Amniotic epithelial cell (primary cell): ENCODE measurements at places on chromosomes 1 and 21.

DNA sequence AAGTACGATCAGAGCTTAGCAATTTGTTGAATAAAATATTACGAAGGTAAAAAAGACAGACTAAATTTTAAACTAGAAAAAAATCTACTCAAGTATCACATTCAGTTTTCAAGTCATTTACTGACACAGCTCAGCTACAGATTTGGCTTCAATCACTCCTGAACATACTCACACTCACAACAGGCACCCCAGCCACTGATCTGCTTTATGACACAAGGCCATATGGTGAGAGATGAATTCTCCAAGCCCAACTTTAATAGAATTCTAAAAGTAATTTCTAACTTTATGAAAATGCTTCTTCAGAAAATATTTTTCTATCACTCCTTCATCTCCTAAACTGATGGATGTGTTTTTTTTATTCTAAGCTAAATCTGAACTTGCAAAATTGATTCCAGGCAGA, 337.1 kb downstream of the HHIPL2 start:
- no peak for DNase-seq

DNA sequence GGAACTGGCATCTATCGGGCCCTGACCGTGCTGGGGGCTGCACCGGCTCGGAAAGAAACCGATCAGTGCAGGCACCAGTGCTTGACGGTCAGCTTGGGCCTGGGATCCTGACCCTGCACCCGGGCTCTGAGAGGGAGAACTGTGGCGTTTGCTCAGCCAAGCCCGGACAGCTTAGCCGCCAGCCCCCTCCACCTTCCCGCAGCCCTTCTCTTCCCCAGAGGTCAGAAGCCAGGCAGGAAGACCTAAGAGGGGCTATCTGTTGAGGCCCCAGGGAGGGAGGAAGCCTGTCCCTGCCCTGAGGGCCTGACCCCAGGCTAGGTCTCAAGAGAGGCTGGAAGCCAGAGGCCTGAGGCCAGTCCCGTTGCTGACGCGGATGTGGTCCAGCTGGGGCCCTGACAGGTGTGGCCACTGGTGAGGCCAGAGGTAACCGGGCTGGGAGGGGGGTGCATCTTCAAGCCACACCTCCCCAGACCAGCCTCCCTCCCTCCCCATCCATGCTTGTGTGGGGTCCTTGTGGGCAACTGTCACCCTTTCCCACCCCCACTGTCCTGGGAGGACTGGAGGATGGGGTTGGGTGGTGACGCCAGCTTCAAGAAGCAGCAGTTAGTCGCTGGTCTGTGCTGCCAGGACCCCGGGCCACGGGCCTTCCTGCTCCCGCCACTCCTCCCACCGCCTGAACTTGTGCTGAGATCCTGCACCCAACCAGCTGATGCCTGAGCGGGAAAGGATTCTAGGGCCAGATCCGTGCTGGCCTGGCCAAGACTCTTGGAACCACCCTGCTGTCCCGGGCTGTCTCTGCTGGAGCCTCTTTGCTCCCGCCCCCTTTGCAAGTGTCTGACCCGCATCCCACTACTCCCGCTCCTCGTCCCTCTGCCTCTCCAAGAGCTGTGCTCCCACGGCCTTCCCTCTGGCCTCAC, 2.6 kb upstream of the DVL1 start:
- peak; percentile 30 for DNase-seq

DNA sequence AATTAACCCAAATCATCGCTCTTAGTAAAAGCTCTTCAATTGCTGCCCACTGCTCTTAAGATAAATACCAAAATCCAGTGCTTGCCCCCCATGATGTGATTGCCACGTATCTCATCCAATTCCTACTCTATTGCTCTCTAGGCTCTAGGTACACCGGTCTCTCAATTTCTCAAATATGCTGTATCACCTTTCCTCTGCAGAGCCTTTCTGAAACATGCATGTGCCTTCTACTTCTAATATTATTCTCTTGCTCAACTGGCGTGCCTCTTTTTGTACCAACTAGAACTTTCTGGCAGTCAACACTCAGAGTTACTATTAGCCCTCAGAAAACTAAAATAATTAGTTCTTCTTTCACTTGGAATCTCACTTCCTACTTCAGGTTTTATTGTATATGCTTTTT, 111.7 kb upstream of the LBR start:
- no peak for DNase-seq

DNA sequence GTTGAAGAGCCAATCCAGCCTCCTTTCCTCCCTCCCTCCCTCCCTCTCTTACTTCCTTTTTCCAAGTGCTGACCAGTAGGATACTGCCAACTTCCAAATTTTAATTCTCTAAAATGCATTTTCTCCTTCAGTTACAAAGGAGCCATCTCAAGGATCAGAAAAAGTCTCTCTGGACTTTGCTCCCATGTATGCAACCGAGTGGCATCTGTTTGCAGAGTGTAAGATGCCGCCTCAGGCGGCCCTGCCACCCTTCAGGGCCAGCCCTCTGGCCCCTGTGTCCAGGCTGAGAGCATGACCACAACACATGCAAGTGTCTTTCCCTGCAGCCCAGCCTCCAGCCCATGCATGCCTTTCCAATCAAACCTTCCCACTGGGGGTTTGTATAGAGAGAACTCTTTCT, 205.3 kb upstream of the RAB4A start:
- DNase-seq, result no peak

GRCh38 chr1:200410566-200410878, 686 bp upstream of the ZNF281 start:
- no peak for DNase-seq

DNA sequence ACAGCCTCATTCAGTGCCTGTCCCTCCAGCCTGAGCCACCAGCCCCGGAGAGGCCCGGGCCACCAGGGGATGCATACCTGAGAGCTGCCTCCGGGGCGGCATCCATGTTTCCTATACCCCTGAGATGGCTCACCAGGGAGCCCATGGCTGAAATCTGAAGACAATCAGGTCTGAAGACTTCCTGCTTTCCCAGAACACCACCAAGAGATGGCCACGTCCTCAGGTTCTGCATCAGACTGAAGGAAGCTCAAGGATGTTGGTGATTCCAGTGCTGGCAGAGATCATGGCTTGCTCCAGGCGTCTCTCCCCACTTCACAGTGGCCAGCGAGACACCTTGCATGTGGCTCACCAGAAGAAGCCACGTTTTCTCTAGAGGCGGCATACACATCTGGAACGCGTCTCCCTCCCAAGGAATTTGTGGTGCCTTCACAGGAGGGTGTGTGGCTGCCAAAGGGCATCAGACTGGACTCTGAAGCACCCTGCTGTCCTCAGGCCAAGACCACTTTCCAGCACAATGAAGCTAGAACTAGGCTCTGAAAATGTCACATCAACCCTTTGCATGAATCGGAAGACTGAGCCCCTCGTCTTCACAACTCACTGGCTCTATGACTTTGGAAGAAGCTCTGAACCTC, 170.7 kb upstream of the IRF2BP2 start:
- no peak for DNase-seq

DNA sequence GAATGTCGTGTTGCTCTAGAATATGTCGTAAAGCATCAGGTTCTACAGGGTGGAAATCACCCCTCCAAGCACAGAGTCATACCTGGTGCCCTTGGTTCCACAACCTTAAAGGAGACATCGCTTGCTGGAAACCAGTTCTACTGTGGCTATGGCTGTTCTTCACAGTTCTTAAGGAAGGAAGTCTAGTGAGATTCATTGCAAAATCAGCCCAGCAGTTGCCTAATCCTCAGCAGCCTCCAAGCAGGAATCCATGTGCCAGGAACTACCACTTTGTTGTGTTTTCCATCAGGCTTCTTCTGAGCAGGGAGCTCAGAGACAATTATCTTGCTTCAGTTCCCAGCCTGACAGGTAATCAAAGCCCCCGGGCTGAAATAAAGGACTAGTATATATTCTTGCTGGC, 45.0 kb upstream of the SLC35F3 start:
- no peak for DNase-seq

GRCh38 chr1:18288722-18289121, 181.1 kb downstream of the IGSF21 start:
- DNase-seq, result no peak

GRCh38 chr1:113219377-113219776, 146.4 kb downstream of the LRIG2 start:
- DNase-seq, result no peak

GRCh38 chr1:165279882-165280281, 76.6 kb downstream of the LMX1A start:
- no peak for DNase-seq

GRCh38 chr1:120133228-120133927, 42.9 kb downstream of the SEC22B start:
- DNase-seq, result no peak

DNA sequence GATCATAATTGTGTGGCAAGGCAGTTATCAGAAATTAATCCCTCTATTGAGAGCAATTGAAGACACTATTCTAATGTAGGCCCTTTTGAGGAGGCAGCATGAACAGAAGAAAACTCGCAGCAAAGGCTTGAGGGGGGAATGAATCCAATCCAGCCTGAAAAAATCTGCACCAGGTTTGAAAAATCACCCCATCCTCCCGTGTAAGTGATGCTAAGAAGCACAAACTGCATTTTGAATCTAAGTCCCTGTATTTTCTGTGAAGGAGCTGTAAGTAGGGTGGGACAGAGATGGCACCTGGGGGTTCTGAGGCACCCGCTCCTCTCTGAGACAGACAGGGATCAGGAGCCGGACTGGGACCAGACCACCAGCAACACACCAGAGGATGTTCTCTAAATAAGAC, at the start of gene CRB1:
TSS of gene CRB1 (plus strand) at position 241 of the 400 bp plus-strand sequence. CDS start 161 bp downstream, outside the sequence.
- no peak for DNase-seq

- no peak for DNase-seq
These were observed 102.2 kb upstream of the HAO2 start for GRCh38 chr1:119266386-119266785.

- no peak for DNase-seq
These were observed 28.4 kb downstream of the POFUT2 start for GRCh38 chr21:45259206-45259840.

DNA sequence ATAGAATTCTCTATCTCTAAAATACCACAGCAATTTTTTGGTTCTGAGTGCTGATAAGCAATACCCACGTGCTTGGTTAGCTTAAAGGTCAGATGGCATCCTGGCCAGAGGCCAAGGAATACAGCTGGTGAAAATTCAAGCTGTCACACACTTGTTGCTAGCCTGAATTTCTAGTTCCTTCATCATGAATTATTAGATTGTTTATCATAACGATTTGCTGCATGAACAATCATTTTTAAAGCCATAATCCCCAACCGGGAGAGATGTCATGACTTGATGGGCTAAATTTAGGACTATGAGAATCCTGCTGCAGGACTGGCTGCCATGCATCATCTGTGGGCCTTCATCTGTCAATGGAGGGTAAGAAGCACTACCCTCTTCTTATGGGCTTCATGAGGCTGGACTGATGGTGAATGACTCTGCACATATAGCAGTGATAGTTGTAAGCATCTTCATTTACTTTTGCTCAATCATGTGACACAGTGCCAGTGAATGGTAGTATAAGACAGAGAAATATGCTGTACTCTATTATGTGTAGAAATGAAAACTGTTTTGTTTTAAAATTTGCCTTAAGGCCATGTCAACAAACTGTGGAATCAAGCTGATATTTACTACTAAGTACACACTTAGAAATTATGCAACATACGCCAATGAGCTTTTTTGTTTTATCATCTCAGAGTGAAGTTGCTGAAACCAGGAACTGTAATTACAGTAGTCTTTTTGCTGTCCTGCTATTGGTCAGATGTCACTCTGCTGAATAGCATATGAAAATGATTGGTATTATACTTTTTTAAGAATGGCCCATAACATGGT, 80.5 kb upstream of the RALGPS2 start:
- peak; percentile 92 for DNase-seq

- no peak for DNase-seq
These were observed 32.4 kb downstream of the GNG4 start for GRCh38 chr1:235617140-235617539.

- no peak for DNase-seq
These were observed 333.3 kb downstream of the MRPL39 start for GRCh38 chr21:25273959-25274358.

GRCh38 chr21:36647279-36648093, 51.4 kb upstream of the SIM2 start:
- peak; percentile 49 for DNase-seq
